IPS DF 19.7 (cell line): ENCODE measurements at places on chromosomes 13 and 19.

DNA sequence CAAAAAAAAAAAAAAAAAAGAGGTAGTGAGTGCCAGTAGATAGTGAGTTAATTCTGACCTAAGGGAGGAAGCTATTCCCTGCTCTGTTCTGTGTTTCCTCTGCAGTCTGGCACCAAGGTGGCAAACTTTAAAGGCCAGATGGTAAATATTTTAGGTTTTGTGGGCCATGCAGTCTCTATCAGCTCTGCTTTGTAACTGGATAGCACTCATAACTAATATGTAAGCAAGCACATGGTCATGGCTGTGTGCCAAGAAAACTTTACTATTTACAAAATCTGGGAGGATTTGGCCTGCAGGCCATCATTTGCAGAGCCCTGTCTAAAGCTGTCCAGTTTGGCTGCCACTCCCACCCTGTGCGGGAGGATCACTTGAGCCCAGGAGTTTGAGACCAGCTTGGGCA lies 4.3 kb downstream of the PIN1 start:
- no peak for DNase-seq

DNA sequence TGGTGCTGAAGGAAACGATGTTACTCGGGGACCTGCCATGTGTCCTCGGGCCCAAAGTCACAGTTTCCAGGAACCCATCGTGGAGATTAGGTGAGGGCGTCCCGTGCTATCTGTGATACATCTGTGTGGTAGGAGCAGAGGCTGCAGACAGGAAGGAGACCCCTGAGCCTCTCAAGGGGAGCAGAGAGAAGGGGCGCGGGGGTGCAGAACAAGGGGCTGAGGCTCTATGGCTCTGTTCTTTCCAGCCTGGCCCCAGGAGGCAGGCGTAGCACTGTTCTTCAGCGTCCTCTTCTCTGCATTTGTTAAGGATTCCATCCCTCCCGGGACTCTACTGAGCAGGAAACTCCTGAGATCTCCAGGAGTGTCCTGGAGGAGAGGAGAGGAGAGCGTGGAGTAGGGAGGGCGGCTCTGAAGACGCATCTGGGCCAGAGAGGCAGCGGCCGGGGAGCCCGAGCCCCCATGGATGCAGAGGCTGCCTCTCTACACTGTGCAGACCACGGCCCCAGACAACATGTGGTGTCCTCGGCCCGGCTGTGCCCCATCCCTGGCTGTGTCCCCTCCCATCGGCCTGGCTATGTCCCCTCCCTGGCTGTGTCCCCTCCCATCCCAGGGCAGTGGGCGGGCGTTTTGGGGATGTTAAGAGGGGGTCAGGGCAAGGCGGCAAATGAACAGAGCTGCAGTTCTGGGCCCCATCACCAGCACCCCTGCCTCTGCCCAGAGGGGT lies 118.0 kb downstream of the ATP11A start:
- no peak for DNase-seq

GRCh38 chr19:13788991-13789390 lies 6.3 kb upstream of the ZSWIM4 start:
- no peak for DNase-seq

DNA sequence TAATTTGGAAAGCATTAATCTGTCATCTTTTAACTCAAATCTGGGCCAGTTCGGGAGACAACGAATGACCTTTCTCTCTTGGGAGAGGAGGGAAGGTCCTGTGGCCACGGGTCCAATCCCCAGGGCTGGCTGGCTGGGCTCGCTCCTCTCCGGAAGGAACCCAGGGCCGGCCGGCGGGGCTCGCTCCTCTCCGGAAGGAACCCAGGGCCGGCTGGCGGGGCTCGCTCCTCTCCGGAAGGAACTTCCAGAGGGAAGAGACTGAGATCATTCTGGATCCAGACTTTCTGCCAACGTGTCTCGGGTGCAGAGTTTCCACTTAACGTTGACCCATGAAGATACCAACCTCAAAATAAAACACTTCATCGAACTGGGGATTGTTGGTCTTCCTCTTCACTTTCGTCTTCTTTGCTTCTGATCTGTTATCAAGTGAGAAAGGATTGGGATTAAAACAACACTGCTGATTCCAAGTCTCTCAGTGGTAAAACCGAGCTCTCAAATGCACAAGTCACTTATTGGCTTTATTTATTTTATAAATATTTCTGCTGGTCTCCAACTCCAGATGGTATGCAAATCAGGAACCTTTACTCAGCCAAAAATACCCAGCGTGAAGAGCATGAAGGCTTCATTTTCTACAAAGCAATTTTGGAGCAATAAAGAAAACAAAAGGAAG lies 53.3 kb upstream of the C13orf46 start:
- DNase-seq, result no peak

DNA sequence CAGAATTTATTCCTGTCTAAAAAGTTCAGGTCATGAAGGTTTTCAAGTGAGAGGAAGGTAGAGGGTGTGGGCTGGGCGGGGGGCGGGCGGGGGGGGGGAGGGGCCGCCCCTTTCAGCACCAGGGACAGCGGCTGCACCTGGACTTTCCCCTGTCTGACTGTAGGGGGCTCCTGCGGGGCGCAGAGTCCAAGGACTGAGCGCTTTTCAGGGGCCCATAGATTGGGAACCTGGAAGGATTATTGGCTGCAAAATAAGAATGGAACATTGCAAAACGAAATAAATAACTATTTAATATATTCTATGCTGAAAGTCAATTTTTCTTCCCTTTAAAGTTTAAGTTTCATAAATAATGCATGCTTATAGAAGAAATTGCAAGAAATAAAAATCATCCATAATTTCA lies 8.9 kb upstream of the CYP4F3 start:
- no peak for DNase-seq

DNA sequence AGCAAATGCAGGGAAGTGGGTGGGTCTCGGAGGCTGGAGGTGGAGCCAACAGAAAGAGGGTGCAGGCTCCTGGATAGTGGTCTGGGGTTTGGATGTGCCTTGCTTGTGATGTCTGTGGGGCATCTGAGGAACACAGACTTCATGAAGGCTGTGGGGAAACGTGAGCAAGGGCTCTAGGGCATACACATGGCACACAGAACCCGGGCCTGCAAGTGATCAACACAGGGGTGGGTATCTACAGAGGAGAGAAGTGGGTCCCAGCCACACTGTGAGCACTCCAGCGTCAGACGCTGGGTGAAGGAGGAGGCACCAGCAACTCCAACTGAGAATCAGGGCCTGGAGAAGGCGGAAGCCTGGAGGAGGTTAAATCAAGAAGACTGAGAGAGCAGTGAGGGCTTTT lies 5.4 kb upstream of the UBE2M start:
- no peak for DNase-seq

GRCh38 chr19:16193466-16193865 lies 4.2 kb upstream of the AP1M1 start:
- no peak for DNase-seq

- DNase-seq, result no peak
Observed at GRCh38 chr19:1567116-1567847, 843 bp downstream of the MEX3D start.

DNA sequence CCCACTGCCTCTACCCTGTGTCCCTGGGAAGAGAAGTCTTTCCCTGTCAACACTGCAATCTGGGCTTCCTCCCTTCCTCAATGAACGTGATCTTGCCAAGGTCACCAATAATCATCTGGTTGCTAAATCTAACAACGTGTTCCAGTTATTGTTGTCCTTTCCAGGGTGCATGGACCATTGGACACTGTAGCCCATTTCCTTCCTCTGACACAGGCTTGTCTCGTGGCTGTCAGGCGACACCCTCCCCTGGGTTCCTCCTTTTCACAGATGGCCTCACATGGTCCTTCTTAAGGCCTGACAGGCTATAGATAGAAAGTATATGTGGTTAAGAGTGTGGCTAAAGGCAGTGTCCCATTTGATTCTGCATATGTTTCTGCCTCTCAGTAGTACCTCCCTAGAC lies 67.7 kb upstream of the STARD13 start:
- DNase-seq, result no peak

GRCh38 chr13:41883147-41883546 lies 77.8 kb downstream of the VWA8 start:
- no peak for DNase-seq

- DNase-seq, result no peak
Observed at GRCh38 chr19:1232652-1233072, 5.1 kb downstream of the CBARP start.

- DNase-seq, result no peak
Observed at GRCh38 chr13:24115671-24116070, 44.8 kb upstream of the SPATA13 start.

- DNase-seq, result no peak
Observed at GRCh38 chr19:53519446-53519845, 18.5 kb upstream of the ZNF331 start.

GRCh38 chr13:56283262-56283828 lies 857.4 kb upstream of the PRR20A start:
- DNase-seq, result no peak

GRCh38 chr19:10353793-10354391 lies 14.5 kb upstream of the ICAM3 start:
- DNase-seq, result peak; percentile 81

GRCh38 chr19:1904860-1905109 lies 414 bp upstream of the ADAT3 start:
- DNase-seq, result no peak

DNA sequence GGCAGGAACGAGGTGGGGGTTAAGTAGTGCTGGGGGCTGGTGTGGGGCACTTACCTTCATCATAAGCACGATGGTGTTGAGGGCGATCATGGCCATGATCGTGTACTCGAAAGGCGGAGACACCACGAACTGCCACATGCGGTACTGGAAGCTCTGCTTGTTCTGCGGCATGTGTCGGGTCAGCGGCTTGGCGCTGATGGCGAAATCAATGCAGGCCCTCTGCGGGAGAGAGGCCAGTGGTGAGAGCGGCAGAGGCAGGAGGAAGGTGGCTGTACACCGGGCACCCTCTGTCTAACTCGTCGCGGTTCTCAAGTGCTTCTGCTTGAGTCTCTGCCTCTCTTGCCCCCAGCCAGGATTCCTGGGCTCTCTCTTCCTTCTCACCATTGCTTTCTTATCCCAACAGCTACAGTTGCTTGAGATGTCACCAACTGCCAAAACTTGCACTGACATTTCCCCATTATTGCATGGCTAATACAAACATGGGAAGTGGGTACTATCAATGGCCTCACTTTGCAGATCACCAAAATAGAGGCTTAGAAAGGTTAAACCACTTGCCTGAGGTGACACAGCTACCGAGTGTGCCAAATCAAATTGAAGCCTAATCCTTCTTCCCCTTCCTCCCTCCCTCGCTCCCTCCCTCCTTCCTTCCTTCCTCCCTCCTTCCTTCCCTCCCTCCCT lies 105.0 kb downstream of the IER2 start:
- no peak for DNase-seq

- DNase-seq, result no peak
Observed at GRCh38 chr13:46618694-46619254, 65.8 kb downstream of the LRCH1 start.

- DNase-seq, result no peak
Observed at GRCh38 chr19:6014551-6015135, 36.7 kb upstream of the RANBP3 start.

GRCh38 chr13:46687810-46688209 lies 109.2 kb downstream of the ESD start:
- peak; percentile 63 for DNase-seq

DNA sequence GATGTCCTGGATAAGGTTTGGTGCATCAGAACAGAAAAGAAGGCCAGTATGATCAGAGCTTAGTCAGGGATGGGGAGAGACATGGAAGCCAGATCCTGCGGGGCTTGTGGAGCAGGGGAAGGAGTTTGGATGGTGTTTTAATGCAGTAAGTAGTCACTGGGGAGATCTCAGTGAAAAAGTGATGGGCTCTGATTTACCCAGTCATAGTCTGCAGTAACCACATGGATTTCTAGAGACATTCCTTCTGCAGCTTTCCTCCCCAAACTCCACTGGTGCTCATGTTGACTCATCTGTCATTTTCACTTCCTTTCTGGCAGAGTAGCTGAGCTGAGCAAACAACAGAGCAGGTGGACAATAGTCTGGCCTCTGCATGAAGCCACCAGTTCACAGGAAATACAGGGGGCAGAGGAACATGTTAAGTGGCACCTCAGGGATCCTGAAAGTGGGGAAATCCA lies 144.1 kb downstream of the DPF1 start:
- no peak for DNase-seq

GRCh38 chr13:110306340-110306959 lies 507 bp downstream of the COL4A1 start:
- DNase-seq, result no peak

DNA sequence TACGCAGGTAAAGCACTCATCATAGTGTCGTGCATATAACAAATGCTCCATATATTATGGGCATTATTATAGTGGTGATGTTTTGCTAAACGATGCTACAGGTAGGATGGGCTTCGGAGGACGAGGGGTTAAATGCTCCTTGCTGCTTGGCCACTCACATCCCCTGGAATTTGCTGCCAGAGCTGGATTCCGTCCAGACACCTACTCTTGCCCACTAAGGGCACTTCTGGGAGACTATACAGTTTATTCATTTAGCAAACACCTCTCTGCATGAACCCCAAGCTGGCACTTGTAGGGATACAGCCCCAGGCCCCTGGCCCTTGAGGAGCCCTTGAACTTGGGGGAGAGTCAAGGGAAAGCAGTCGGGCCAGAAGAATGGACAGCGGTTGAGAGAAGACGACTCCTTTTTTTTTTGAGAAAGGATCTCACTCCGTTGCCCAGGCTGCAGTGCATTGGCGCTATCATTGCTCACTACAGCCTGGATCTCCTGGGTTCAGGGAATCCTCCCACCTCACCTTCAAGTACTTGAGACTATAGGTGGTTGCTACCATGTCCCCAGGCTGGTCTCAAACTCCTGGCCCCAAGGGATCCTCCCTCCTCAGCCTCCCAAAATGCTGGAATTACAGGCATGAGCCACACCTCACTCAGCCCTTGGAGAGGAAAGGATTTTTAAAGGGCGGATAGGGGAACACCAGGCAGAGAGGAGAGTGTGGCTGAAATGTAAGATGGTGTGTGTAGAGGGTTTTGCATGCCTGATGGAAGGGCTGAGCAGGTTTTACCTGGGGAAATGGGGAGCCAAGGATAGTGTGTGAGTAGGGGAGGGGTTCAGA lies 1.1 kb upstream of the MRPL34 start:
- no peak for DNase-seq

- DNase-seq, result no peak
Observed at GRCh38 chr13:74017301-74018061, 116.7 kb downstream of the KLF12 start.

DNA sequence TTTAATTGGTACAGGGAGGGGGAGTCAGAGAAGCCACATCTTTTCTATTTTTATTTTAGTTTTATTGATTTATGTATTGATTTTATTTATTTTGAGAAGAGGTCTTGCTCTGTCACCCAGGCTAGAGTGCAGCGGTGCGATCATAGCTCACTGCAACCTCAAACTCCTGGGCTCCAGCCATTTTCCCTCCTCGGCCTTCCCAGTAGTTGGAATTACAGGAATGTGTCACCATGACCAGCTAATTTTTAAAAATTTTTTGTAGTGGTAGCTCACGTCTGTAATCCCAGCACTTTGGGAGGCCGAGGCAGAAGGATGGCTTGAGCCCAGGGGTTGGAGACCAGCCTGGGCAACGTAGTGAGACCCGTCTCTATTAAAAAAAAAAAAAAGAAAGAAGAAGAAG lies 4.1 kb downstream of the IL27RA start:
- no peak for DNase-seq

DNA sequence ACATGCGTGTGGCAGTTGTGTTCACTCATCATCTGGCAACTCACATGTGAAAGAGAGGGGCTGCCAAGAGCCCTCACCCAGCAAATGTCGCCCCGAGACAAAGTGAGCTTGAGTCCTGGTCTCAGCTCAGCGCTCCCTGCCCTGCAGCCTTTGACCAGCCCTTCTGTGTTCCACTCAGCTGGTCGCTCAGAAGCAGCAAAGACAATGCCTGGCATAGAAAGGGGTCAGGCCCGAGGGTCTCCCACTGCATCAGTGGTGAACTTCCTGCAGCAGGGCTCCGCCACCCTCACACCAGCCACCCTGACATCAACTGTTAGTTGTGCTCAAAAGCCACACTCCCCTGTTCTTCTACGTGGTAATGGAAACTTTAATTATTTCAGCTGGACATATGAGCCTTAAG lies 68.0 kb downstream of the SLC7A1 start:
- no peak for DNase-seq
